Renal cortex interstitium (tissue), 15 donors: ENCODE measurements at places on chromosomes 1 and 21. TPM values are rescaled to one million over a fixed set of nuclear protein-coding genes. Genes with fewer than 3 reads are reported as not detected.
A peak's percentile ranks its signal among the peaks of the same experiment; 100 is the strongest.

The BMP8A gene
- 0.43 TPM for polyA plus RNA-seq

The C1orf210 gene
- 26.3 TPM for polyA plus RNA-seq

The VHLL gene
- polyA plus RNA-seq, result not detected

The ADAM30 gene
- polyA plus RNA-seq, result not detected

The AVPR1B gene
- polyA plus RNA-seq, result 0.85 TPM

The NPPB gene
- polyA plus RNA-seq, result not detected

The ADGRL2 gene
- 162 TPM for polyA plus RNA-seq

The SPRR2G gene
- not detected for polyA plus RNA-seq

The CCT3 gene
- polyA plus RNA-seq, result 385 TPM

The SPATA45 gene
- 0.41 TPM for polyA plus RNA-seq

The MEX3A gene
- polyA plus RNA-seq, result 48.0 TPM

The CCDC185 gene
- 0.11 TPM for polyA plus RNA-seq

DNA sequence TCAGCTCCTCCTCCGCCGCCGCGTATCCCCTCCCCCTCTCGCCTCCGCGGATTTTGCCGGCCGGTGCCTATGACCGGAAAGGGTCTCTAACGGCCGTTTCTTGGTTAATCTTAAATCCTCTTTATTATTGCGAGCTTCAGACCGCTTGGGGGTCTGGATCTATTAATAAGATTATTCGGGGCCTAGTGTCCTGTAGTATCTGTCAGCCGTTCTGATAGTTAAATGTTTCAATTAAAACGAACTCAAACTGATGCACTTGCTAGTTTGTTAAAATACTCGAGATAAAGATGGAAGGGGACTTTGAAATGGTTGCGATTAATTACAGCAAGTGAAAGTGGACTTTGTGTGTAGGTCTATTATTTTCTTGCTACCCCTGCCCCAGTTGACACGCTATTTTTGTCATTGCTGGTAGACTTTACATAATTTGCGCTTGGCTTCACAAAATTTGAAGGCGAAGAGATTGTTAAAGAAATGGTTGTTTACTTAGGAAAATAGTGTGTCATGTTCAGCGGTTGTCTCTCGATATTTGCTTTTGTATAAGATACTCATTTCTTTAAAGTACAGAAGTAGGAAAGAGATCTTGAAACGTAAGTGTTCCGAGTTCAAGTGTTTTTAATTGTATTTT, 779 bp downstream of the SON start:
- DNase-seq, result no peak

DNA sequence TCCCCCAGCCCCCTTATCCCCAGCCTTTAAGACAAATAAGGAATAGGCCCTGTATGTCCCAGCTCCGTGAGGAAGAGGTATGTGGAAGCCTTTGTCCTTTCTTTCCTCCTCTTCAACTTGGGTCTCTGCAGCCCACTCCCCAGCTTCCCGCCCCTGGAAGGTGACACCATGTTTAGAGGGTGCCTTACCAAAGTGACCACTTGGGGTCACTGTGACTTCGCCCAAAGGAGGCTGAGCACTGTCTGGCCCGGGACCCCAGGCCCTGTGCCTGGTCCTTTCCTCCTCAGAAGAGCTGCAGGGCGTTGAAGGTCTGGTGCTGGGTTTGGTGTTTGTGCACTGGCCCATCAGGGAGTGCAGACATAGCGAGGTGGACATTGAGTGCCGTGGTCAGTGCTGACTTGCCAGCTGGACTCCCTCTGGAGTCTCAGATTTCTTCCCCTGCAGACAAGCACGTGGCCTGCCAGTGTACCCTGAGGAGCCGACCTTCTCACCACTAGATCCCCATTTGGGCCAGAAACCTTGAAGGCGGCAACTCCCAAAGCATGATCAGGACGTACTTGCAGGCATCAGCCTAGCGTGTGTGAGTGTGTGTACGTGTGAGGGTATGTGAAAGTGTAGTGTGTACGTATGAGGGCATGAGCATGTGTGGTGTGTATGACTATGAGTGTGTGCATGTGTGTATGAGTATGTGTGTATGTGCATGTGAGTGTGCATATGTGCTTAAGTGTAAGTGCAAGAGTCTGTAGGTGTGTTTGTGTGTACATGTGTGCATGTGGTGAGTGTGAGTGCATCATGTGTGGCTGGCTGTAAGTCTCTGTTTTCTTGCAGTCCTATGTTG, 181.4 kb upstream of the KIAA0040 start:
- DNase-seq, result peak; percentile 42

DNA sequence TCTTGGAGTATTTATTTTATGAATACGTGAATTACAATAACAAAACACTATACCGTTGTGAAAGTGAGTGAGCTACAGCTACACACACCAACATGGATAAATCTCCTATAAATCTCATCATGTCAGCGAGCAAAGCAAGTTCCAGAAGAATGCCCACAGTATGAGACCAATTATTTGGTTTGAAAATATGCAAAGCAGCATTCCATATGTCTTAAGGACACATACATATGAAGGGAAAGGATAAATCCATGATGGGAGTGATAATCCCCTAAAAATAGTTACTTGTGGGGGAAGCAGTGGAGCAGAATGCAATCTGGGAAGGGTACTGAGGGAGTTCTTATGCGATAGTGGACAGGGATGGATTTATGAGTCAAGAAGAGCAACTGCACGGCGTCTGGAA, 261.3 kb downstream of the DISC1 start:
- no peak for DNase-seq

GRCh38 chr1:9849691-9850441, 26.1 kb upstream of the CLSTN1 start:
- DNase-seq, result no peak

- no peak for DNase-seq
Measured at GRCh38 chr21:33290441-33290840, 24.3 kb downstream of the IL10RB start.

DNA sequence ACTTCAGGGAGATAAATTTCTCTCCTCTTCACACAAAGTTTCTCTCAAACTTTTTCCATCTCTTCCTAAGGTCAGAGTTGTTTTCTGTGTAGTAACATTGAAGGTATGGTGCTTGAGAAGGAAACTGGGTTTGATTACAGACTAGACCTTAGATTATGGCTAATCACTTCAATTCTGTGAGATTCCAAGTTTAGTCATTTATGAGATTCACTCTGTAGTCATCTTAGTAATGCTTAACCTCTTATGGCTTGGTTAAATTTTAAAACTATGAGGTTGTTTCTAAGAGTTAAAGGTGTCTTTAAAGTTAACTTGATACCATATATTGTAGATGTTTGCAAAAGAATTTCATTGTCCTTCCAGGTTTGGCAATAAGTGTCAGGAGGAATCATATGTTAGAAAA, 1092.2 kb downstream of the KCNT2 start:
- DNase-seq, result no peak

GRCh38 chr1:175124861-175125260, 57.2 kb downstream of the TNN start:
- no peak for DNase-seq

- no peak for DNase-seq
Measured at GRCh38 chr1:239587066-239587465, 200.7 kb downstream of the CHRM3 start.

DNA sequence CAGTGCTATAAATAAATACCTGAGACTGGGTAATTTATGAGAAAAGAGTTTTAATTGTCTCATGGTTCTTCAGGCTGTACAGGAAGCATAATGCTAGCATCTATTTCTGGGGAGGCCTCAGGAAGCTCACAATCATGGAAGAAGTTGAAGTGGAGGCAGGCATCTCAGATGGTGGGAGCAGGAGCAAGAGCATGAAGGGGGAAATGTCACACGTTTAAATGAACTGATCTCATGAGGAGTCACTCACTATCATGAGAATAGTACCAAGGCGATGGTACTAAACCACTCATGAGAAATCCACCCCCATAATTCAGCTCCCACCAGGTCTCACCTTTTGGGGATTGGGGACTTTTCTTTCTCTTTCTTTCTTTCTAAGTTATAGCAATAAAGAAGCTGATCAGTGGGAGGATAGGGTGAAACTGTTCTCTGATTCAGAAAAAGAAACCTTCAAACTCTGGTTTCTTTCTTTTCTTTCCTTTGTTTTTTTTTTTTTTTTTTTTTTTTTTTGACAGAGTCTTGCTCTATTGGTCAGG, 17.1 kb upstream of the SPAG17 start:
- DNase-seq, result no peak

- DNase-seq, result no peak
Measured at GRCh38 chr1:199612976-199613774, 414.3 kb upstream of the NR5A2 start.

DNA sequence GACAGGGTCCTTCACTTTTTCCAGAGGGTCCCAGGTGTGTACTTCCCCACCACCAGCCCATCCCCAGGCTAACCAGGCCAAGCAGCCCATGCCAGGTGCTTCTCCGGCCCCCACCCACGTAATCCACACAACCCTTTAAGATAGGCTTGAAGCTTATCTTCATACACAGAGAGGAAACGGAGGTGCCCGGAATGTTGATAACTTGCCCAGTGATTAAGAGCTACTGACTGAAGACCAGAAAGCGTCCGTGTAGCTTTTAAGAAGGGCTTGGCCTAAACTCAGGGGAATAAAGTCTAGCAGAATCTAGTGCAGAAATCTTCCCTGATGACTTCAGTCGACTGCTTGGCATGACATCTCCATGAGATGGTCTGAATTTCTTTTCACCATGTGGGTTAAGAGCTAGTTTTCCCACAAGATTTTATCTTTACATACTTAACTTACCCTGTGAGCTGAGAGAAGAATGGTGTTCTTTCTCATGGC, 138.7 kb downstream of the GALNT2 start:
- no peak for DNase-seq

- no peak for DNase-seq
Measured at GRCh38 chr1:4379451-4380175, 274.8 kb upstream of the AJAP1 start.

DNA sequence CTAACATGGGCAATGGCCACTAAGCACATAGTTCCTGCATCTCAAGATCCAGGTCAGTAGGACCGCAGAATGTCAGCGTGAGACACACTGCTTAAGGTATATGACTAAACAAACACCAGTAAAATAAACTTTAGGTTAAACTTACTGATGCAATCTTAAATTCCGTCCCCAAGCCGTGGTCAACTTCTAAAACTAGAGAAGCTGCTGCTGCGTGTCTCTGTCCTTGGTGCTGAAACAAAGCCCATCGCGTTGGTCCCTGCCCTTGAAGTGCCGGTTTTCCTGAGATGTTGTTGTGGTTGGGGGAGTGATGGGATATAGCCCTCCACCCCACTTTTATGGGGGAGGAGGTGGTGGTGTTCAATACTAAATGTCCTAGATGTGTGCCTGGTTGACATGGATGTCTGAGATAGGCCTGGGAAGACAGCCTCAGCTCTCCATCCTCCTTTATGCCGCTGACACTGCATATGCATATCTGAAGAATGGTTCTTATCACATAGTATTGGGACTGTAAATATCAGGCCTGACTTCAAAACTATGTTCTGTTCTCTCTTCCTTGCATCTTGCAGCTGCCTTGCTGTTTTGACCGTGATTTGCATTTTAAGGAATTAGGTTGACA, 72.0 kb upstream of the KCNA3 start:
- DNase-seq, result peak; percentile 74

DNA sequence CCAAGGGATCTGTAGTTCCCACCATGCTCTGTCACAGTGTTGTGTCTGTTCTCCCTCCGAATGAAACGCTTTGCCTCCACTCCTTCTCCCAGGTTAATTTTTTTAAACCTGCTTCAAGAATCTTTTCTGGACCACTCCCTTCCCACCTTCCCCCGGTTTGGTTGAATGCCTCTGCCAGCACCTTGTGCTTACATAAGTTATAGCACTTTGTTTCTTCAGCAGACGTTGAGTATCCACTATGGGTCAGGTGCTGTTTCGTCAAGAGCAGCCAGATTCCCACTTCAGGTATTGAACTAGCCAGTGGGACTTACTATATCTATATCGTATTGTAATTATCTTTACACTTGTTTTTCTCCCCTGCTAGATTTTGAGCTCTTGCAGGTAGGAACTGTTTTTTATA, 27.6 kb downstream of the TTF2 start:
- no peak for DNase-seq

- DNase-seq, result peak; percentile 56
Measured at GRCh38 chr1:201888282-201889089, at the start of gene SHISA4. SHISA4 (plus strand) TSS chr1:201888898; CDS start chr1:201888995, 97 bp downstream.

DNA sequence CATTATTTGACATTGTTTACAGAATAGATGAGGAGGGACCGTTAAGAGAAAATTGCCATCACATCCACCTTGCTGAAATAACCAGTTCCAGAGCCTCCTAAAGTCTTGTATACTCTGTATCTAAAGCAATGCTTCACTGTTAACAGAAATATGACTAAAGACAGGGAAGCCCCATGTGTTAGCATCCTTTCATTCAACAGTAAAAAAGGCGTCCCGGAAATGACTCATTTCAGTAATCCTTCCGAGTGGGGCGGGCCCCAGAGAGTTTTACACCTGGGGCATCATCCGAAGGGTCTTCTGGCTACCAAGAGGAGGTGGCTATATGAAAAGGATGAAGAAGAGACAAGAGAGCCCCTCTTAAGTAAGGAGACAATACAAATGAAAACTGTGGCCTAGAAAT, 227.2 kb downstream of the SLC45A1 start:
- no peak for DNase-seq

DNA sequence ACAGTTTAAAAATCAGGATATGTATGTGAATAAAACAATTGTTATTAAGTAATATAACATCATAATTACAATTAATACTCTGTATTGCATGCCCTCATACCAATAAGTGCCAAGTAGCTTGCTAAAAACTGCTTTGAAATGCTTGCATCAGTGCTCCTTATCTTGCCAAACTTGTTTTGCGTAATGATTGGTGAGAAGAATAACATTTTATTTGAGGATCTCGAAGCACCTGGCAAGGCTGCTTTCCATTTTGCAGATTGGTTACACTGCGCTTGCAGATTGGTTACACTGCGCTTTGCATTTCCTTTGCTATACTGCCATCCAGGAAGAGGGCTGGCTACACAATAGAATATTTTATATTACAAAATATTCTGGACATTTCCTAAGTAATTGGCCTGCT, 1.7 kb upstream of the PBX1 start:
- no peak for DNase-seq

GRCh38 chr1:228045871-228046270, 36.6 kb upstream of the ARF1 start:
- DNase-seq, result no peak

GRCh38 chr1:159752135-159752580, 28.6 kb upstream of the DUSP23 start:
- DNase-seq, result peak; percentile 9
